ENCODE measurements at places on chromosomes 11 and 22. TPM values are rescaled to one million over a fixed set of nuclear protein-coding genes. Genes with fewer than 3 reads are reported as not detected.

The RFPL2 gene
- polyA plus RNA-seq: not detected

The TIGD3 gene
- polyA plus RNA-seq: 0.95 TPM

The VPREB1 gene
- not detected for polyA plus RNA-seq

DNA sequence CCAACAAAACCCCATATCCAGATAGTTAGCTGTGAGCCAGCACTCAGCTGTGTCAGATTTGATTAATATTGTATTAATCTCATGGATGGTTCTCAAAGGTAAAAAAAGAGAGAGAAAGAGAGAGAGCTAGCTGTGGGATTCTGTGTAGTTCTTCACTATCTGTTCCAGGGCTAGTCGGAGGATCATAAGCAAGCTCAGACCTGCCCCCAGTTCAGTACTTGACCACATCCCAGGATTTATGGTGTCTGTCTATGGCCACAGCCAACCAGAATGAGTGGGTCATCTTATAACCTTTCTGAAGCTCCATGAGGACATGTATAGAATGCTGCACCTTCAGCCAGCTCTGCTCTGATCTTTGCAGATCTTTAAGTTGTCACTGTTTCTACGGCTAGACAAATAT is 13.5 kb upstream of the B3GNT6 start:
- no peak for DNase-seq

The SYNGR1 gene
- polyA plus RNA-seq: 43.0 TPM

DNA sequence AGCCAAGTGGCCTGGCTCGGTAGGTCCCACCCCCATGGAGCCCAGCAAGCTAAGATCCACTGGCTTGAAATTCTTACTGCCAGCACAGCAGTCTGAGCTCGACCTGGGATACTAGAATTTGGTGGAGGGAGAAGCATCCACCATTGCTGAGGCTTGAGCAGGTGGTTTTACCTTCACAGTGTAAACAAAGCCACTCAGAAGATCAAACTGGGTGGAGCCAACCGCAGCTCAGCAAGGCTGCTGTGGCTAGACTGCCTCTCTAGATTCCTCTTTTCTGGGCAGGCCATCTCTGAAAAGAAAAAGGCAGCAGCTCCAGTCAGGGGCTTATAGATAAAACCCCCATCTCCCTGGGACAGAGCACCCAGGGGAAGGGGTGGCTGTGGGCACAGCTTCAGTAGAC is 22.3 kb upstream of the OR5B21 start:
- no peak for DNase-seq

DNA sequence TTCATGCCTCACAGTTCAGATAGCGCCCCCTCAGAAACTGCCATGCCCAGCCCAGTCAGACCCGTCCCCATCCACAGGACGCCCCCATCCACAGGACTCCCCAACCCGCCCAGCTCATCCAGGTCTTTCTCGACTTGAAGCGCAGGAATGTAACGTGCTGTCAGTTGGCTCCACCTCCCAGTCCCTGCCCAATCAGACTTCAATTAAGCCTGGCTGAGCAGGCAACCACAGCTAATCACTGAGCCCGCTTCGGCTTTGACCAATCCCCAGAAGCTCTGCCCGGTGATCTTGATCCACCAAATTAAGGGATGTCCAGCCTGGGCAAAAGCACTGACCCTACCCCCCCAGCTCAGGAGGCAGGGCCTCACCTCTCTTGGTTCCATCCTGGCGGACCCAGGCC is 10.5 kb upstream of the MFNG start:
- DNase-seq: no peak

DNA sequence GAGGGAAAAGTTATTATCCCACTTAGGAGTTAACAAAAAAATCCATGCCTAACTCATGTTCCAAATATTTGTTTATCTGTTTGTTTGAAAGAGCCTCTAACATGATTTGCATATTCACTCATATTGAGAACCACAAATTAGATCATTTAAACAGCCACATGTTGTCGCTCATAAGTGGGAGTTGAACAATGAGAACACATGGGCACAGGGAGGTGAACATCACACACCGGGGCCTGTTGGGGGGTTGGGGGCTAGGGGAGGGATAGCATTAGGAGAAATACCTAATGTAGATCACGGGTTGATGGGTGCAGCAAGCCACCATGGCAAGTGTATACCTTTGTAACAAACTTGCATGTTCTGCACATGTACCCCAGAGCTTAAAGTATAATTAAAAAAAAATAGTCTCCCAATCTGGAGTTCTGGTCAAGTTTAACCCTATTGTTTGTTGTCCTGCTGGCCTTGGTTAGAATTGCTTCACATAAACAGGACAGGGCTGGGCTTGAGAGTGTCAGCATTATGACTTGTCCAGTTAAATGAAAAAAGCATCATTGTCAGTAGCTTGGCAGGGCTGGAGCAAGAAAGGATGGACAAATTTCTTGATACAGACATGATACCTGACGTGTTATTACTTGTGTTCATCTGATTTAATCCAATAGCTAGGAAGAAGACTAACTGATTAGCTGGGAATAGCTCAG is 57.8 kb upstream of the PSMA1 start:
- DNase-seq: no peak

GRCh38 chr11:133892584-133893380 is 47.5 kb upstream of the SPATA19 start:
- no peak for DNase-seq

- no peak for DNase-seq
Measured at GRCh38 chr11:2844116-2844842, 41.3 kb downstream of the CDKN1C start.

GRCh38 chr11:47944632-47945031 is 35.7 kb upstream of the PTPRJ start:
- DNase-seq: no peak

GRCh38 chr22:44925465-44926123 is 84.2 kb downstream of the PHF21B start:
- no peak for DNase-seq

The IGSF22 gene
- polyA plus RNA-seq: 2.8 TPM

- no peak for DNase-seq
Measured at GRCh38 chr11:121613724-121614123, 161.0 kb upstream of the SORL1-AS1 start.

The OR52D1 gene
- polyA plus RNA-seq: not detected

DNA sequence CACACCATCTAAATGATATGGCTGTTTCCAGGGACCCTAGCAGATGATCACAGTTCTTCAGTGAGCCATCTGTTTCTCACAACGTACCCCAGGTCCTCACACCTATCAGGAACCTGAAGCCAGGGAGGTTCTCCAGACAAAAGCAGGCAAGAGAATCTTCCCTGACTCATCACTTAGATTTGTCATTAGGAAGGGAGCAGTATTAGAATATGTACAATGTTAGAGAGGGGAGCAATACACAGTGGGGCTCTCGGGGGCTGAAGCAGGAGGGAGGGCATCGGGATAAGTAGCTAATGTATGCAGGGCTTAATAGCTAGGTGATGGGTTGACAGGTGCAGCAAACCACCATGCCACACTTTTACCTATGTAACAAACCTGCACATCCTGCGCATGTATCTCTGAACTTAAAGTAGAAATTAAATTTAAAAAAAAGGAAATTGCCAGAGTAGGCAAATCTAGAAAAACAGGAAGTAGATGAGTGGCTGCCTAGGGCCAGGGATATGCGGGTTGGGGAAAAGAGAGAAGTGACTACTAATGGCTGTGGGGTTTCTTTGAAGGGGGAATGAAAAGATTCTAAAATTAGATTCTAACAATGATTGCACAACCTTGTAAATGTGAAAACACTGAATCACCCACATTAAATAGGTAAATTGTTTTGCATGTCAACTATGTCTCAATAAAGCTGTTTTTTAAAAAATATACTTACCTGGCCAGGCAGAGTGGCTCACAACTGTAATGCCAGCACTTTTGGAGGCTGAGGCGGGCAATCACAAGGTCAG is 14.4 kb downstream of the C22orf42 start:
- no peak for DNase-seq

DNA sequence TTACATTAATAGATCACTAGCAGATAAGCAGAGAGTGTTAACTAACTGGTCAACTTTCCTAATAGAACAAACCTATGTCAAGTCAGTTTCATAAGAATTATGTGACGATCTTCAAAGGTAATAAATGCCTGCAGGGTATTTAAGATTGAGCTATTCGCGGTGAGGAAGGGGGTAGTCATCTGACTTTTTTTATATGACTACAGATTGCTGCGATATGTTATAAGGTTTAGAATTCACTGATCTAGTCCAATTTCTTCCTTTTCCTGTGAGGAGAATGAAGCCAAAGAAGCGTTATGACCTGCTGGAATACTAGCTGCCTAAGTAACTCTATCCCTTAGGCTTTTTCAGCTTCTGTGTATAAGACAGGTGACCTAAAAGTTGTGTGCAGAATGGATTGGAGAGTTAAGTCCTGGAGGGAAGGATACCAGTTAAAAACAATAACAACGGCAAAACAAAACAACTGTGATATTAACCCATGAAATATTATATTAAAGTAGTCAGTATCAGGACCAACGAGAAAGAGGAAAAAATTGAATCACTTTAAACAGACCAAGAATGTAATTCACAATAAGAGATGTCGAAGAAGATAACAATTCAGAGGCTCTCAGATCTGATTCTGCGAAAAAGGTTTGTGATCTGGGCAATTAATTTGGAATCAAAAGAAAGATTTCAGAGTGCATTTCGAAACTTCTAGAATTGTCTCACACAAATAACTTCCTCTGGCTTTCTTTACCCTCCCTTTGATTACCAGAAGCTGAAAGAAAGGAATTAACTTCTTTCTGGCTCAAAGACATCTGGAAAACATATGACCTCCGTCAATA is 630 bp downstream of the CASP4 start:
- peak; percentile 16 for DNase-seq

The ZDHHC13 gene
- 13.1 TPM for polyA plus RNA-seq

DNA sequence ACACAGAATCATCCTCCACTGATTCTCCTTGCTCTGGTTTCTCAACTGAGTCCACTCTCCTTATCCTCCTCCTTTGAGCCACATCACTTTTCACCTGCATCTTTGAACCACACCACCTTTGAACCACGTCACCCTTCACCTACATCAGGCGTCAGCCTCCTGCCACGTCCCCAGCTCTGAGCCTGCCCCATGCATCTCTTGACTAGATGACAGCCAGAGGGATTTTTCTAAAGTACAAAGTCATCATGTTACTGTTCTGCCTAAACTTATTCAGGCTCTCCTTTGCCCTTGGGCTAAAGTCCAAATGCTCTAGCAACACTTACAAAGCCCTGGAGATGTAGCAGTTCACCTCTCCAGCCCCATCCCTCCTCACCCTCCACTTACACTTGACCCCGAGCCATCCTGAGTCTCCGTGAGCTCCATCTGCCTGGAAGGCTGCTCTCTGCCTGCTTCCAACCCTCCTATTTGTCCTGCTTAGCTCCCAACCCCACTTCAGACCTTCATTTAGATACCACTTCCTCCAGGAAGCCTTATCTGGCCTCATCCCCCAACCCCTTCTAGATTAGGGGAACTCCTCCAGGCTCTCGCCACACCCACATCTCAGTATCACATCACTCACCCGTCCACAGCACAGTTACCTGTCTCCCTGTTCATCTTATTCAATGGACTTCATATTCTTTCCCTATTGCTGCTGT is 3.7 kb upstream of the MS4A10 start:
- DNase-seq: peak; percentile 18

GRCh38 chr11:68047437-68048290 is 8.8 kb downstream of the TCIRG1 start:
- no peak for DNase-seq

- DNase-seq: no peak
Measured at GRCh38 chr22:31954535-31955523, 10.5 kb downstream of the YWHAH start.

DNA sequence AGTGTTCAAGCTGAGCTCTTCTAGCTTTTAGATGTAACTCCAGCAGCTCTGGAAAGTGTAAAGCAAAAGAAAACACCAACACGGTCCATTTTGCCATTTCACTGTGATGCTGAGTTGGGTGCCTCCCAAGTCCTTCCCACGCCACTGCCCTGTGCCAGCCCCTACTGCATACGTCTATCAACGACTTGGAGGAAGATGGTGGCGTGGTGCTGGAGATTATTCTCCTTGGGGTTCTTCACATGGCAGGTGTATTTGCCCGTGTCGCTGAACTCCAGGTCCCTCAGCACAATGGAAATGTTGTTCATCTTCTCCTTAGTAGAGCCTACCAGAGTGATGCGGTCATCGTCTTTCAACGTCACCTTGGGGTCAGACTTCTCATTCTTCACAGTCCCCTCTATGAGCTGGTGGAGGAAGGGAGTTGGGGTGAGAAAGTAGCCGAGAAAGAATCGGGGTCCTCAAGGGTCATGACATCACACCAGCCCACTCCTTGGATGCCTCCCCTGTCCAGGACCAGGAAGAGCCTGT is 8.9 kb downstream of the SCN4B start:
- DNase-seq: no peak

- peak; percentile 83 for DNase-seq
Measured at GRCh38 chr11:133082841-133083488, 449.3 kb downstream of the OPCML start.

The NOL12 gene
- polyA plus RNA-seq: 26.3 TPM

The PNPLA5 gene
- not detected for polyA plus RNA-seq

GRCh38 chr11:119905162-119905561 is 176.2 kb upstream of the NECTIN1 start:
- DNase-seq: no peak

GRCh38 chr22:50734343-50734771 is 3.6 kb upstream of the ACR start:
- no peak for DNase-seq

GRCh38 chr11:76415073-76415472 is 29.7 kb upstream of the EMSY start:
- no peak for DNase-seq

- peak; percentile 31 for DNase-seq
Measured at GRCh38 chr22:38935023-38935422, 22.4 kb upstream of the APOBEC3A start.
